ENCODE measurements at places on chromosomes 2 and 18. TPM values are rescaled to one million over a fixed set of nuclear protein-coding genes. Genes with fewer than 3 reads are reported as not detected.

SLC23A3 gene
- 0.64 TPM for total RNA-seq

EVX2 gene
- not detected for total RNA-seq

AQP12B gene
- total RNA-seq, result not detected

CRYBA2 gene
- not detected for total RNA-seq

C1D gene
- 11.2 TPM for total RNA-seq

MGAT4A gene
- 5.6 TPM for total RNA-seq
